ENCODE measurements at places on chromosomes 6 and 20. TPM values are rescaled to one million over a fixed set of nuclear protein-coding genes. Genes with fewer than 3 reads are reported as not detected.

DNA sequence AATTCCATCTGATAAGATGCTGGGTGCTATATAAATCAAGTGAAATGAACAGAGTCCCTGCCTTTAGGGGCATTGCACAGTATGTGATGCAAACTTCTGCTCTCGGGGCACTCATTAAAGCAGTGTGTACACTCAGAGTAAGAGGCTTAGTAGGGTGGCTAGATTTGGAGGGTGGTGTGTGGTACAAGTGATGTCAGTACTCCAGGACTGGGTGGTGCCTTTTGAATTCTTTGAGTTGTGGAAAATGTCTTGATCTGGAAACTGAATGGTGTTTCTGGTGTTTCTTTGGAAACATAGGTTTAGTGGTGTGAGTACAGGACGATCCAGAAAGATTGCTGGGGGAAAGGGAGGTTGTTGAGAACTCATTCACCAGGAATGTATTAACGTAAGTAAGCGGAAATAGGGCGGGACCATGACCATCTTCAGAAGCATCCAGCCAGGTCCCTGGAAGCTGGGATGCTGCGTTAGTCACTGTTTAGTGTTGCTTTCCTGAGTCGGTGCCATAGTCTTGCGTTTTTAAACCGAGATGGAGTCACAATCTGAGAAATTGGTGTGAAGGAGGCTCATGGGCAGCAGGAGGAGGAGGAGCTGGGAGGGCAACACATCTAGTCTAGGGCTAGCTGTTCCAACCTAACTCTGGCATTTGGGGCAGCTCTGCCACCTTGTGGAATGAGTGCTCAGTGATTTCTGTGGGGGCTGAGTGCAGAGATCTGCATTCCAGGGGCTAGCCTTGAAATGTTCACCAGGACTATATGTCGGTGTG, 70.3 kb downstream of the SCAND1 start:
- peak overlapping the region; percentile 40 for H3K27ac ChIP-seq
- peaks cover 13% of the 10 kb centered on the region for H3K4me1 ChIP-seq
- DNase-seq, result peak; percentile 66
- peaks cover 9% of the 10 kb centered on the region for H3K36me3 ChIP-seq

DNA sequence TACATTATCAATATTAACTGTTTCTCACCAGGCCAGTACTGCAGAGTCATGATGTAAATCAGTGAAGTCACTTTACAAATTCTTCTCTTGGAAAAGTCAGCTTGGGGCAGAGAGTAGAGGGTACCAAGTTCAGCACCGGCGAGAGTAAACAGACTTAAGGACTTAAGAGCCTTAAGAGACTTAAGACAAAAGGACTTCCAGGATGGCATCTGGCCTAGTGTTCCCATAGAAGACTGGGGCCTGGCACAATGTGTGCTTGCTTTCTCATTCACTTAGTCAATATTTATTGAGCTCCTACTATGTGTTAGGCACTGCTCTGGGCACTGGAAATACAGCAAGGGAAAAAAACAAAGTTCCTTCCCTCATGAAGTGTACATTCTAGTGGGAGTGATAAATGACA, 1.4 kb upstream of the SNPH start:
- peak overlapping the region; percentile 31 for H3K4me3 ChIP-seq
- no peaks in the 10 kb centered on the region for H3K36me3 ChIP-seq
- peaks cover 13% of the 10 kb centered on the region for H3K4me1 ChIP-seq
- no peak overlapping the region for H3K27ac ChIP-seq
- peaks cover 8% of the 10 kb centered on the region for H3K27me3 ChIP-seq

GRCh38 chr20:53389516-53390300, 203.9 kb downstream of the ZNF217 start:
- peaks cover 3% of the 10 kb centered on the region for H3K4me1 ChIP-seq
- H3K27ac ChIP-seq, result no peak overlapping the region
- no peak for DNase-seq
- H3K36me3 ChIP-seq, result no peaks in the 10 kb centered on the region
- H3K27me3 ChIP-seq, result no peaks in the 10 kb centered on the region
- H3K4me3 ChIP-seq, result no peak overlapping the region

DNA sequence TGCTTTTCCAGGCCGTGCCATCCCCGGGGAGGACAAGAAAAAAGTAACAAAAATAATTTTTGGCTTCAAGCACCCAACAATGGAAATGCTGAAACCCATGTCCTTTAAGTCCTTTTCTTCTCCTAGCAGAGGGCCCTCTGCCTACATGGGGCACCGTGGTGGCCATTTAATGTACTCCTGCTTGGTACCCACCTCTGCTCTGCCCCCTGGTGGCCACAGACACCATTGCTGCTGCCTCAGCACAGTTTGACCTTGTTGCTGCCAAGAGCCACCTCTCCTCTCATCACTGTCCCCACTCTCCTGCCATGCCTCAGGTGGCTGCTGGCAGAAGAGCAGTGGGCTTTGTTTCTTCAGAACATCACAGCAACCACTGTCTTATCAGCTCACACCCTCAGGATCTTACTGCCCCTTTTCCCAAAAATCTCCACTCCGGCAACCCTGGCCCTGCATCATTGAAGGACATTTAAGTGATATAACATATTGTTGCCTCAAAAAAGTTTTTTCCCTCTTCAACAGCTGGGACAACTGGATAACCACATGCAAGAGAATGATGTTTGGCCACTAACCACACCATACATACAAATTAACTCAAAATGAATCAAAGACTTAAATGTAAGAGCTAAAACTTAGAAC, 12.9 kb upstream of the ARMC2 start:
- no peak overlapping the region for H3K4me3 ChIP-seq
- H3K27me3 ChIP-seq, result peaks cover 12% of the 10 kb centered on the region
- DNase-seq, result peak; percentile 88
- peaks cover 49% of the 10 kb centered on the region for H3K4me1 ChIP-seq
- no peaks in the 10 kb centered on the region for H3K36me3 ChIP-seq

DNA sequence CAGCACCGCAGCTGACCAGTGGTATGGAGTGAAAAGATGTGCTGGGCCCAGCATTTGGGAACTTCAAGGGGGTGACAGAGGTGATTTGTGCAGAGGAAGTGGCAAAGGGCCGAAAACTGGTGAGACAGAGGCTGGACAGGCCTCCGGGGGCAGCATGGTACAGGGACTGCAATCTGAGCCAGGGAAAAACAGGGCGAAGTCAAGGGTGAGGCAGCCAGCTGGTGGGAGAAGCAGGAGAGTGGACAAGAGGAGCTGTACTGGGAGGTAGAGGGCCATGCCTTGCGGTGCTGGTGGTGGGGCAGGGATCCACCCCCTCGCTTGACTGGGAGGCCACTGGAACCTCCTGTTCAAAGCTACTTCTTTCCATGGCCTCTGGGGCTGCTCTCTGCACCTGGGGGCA, 7.3 kb upstream of the GFRA4 start:
- peaks cover 70% of the 10 kb centered on the region for H3K27me3 ChIP-seq
- no peaks in the 10 kb centered on the region for H3K36me3 ChIP-seq
- H3K27ac ChIP-seq, result no peak overlapping the region
- no peak overlapping the region for H3K4me3 ChIP-seq
- H3K4me1 ChIP-seq, result peaks cover 27% of the 10 kb centered on the region
- DNase-seq, result no peak

DNA sequence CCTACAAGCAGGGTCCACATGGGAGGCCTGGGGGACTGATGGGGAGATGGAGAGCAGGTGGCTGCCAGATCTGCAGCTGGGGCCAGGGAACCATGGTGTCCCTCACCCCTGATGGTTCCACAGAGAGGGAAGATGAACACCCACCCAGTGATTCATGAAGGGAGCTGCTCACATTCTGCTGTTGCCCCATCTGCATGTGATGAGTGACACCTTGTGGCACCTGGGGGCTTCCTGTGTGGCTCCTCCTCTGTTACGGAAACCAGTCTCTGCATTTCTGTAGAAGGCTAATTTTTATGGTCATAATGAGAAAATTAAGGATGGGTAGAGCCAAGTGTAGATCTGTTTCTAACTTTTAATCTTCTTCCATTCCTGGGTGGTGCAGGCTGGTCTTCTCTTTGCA, 217.1 kb downstream of the SMOC2 start:
- no peak overlapping the region for H3K4me3 ChIP-seq
- no peaks in the 10 kb centered on the region for H3K36me3 ChIP-seq
- no peaks in the 10 kb centered on the region for H3K27me3 ChIP-seq
- no peak overlapping the region for H3K27ac ChIP-seq

- no peak for DNase-seq
- peaks cover 52% of the 10 kb centered on the region for H3K4me1 ChIP-seq
- no peaks in the 10 kb centered on the region for H3K27me3 ChIP-seq
- no peak overlapping the region for H3K27ac ChIP-seq
- H3K36me3 ChIP-seq, result no peaks in the 10 kb centered on the region
Observed at GRCh38 chr6:15331629-15332251, 85.9 kb downstream of the JARID2 start.

DNA sequence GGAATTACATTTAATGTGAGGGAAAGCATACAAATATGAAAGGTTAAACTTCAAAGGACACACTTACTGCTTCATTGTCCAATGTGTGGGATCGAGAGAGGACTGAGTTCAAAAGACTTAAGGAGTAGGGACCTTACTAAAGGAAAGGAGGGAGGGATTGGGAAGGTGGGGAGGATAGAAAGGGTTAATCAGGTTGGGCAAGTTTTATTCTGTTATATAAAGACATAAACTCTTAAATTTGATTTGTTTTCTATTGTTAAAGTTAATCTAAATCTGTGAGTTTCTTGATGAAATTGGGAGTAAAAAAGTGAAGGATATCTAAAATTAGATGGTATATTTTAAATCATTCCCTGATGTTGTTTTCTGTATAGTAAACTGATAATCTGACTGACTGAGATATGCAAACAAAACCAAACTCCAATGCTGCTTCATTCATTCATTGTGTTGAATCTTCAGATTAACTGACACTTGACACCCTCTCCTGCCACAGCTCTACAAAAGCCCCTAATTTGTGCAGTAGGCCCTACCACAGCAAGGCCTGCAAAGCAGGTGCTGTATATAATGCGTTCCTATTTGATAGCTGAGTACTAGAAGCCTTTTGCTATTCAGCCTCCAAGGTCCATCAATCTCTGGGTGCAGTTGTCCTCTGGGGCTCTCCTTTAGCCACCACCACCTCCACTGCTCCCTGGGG, 1.3 kb upstream of the UBE2J1 start:
- no peak for DNase-seq
- H3K36me3 ChIP-seq, result peaks cover 15% of the 10 kb centered on the region
- no peaks in the 10 kb centered on the region for H3K27me3 ChIP-seq
- H3K4me1 ChIP-seq, result peaks cover 67% of the 10 kb centered on the region

DNA sequence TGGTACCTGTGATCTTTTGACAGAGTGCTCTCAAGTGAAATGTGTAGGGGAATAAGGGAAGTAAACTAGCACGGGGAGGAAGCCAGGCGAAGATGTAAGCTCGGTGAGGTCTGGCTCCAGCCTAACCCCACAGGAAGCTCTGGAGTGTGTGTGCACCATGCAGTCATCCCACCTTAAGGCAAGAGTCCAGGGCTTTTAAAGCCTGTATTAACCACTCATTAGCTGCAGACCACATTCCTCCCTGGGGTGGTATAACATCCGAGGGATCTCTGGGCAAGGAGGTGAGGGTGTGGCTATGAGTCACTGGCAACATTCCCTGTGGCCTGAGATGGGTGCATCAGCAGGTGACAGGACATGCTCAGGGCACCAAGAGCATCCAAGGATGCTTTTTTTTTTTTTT, 12.5 kb upstream of the RANBP9 start:
- H3K27ac ChIP-seq, result no peak overlapping the region
- DNase-seq, result no peak
- H3K36me3 ChIP-seq, result no peaks in the 10 kb centered on the region
- no peak overlapping the region for H3K4me3 ChIP-seq
- H3K4me1 ChIP-seq, result peaks cover 27% of the 10 kb centered on the region
- H3K27me3 ChIP-seq, result no peaks in the 10 kb centered on the region

VIP gene
- not detected for total RNA-seq

BEND6 gene
- not detected for total RNA-seq
